ENCODE measurements at places on chromosomes 6 and 20.

- DNase-seq = no peak
These were observed 58.0 kb upstream of the FRMD1 start for GRCh38 chr6:168137024-168137423.

GRCh38 chr20:57665589-57665971, 44.2 kb downstream of the PMEPA1 start:
- no peak for DNase-seq

DNA sequence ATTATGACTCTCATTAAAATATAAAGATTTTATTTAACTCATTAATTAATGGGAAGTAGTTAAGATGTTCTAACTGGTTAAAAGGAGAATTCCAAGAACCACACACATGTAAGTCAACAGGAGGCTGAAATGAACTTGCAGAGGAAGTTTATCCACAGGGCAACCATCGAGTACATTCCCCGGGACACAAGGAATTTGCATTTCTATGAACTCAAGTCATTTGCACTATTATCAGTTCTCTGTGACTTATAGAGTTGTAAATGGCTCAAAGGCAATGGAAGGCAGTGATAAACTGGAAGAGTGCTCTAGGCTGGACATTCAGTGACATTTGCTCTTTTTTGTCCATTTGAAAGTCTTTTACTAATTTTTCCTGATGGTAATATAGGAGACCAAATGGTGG, 97.4 kb downstream of the SNX5 start:
- no peak for DNase-seq

DNA sequence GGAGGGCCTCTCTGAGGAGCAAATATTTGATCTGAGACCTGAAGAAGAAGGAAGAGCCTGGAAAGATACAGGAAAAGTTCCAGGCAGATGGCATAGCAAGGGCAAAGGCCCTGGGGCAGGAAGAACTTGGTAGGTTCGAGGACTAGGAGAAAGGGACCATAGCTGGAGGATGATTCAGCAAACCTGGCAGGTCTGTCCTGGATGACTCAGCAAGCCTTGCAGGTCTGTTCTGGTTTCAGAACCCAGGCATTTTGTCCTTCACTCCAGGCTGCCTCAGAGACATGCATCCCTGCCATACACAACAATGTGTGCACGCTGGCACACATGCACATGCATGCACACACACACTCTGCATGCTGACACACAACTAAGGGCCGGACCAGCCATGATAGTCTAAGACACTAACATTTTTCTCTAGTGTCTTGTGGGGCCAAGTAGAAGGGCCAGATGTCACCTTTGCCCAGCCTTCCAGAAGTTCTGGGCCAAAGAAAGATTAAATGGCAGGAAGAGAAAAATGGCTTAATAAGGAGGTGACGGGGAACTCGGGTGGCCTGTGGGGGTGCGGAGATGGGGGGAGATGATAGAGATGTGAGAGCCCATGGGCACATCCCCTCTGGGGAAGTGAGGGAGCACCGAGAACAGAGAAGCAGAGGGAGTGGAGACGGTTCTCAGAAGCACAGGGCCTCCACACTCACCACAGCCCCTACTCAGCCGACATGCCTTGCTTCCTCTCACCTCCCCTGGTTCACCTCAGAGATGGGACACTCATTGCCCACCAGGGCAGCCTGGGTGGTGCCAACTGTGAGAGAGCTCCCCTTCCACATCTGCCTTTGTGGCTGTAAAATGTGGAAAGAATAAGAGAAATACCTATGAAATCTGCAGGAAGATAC, 15.4 kb upstream of the TRIB3 start:
- DNase-seq = no peak

DNA sequence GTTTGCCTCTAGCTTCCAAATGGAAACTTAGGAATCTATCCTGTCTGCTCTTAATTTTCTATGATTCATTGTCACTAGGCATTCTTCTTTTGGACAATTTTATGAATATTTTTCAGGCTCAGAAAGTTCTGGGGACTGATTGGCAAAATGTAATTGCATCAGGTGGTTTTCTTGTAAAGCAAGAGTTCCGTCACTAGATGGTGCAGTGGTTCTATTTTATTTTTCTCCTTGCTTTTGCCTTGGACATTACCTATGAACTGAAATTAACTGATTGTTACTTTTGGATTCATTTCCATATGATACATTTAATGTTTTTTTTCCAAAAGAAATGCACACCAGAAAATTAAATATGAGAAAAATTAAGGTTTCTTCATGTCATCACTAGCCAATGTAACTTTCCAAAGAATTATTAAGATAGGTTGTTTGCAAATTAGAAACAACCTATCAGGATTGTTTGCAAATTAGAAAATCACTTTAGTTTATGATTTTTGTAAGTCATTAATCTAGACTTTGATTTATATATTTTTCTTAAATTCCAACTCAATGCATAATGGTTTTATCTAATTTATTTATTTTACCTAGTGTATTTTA, 48.0 kb downstream of the TMEM170B start:
- no peak for DNase-seq

DNA sequence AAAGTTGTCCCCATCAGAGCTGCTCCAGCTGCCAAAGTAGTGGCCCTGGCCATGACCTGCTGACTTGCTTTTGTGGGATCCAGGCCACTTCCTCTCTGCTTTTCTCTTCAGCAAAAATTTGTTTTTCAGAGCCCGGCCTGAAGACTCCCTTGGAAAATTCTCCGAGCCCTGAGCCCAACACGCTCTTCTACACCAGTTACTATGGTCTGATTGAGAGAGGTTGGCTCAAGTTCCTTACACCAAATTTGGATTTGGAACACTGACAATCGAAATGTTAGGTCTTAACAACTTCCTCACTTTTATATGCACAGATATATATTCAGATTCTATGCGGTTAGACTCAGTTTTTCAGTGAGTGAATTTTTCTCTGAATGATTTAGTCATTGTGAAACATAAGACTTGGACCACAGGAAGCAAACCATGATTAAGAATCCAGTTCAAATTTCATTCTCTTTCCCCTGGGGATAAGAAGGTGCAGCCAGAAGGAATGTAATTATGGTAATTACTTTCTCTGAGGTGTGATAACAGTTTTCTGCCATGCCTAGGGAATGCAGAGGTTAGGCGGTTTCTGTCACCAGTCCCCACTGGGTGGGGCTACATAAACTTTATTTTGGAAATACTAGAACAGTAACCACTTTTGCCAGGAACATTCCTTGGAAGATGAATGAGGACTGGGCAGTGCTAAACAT, 365.2 kb downstream of the SYNE1 start:
- DNase-seq = no peak

DNA sequence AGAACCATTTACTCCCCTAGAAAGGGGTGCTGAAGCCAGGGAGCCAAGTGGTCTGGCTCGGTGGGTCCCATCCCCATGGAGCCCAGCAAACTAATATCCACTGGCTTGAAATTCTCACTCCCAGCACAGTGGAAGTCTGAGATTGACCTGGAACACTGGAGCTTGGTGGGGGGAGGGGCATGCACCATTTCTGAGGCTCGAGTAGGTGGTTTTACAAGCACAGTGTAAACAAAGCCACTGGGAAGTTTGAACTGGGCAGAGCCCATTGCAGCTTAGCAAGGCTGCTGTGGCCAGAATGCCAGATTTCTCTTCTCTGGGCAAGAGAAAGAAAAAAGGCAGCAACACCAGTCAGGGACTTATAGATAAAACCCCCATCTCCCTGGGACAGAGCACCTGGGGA, 855.8 kb upstream of the CITED2 start:
- DNase-seq = no peak

DNA sequence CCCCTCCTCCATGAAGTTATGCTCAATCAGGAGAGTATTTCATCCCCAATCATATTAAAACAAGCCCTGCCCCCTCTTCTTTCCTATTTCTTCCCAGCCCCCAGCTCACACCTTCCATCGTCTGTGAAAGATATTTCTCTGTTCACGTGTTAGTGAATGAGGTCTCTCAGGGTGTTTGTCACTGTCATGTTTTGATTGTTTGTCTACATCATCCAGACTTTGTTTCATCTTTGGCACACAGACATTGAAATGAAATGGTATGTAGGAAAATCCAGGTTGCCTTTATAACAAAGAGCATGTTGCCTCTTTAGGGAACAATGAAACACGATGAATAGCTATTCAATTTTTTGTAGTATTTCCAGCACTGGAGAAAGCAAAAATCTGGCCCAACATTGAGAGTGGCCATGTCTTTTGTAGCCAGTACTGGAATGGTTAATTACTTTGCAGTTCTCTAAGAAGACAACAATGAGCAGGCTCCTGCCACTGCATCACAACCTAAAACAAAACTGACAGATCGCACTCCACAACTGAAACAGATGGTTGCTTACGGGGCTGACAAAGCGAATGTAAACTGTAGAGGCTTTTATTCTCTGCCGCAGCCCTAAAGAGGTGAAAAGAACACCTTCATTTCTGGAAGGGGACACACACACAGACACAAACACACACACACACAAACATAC, 543.6 kb upstream of the CITED2 start:
- DNase-seq = no peak

DNA sequence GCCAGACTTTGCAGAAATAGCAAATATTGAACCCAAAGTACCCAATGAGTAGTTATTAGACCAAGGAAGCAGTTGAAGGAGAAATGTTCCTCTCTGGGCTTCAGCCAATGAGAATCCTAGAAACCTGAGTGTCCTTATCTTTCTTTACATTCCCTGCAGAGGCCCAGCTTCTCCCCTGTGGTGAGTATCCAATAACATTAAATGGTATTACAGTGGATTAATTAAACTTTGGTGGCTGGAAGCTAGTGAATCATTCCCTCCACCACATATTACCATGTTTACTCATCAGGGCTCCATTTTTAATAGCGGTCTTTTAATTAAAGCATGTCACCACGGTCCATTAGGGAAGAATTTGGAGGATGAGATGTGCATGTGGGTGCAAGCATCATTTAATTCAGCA, 74.0 kb downstream of the UNC5CL start:
- DNase-seq = no peak

DNA sequence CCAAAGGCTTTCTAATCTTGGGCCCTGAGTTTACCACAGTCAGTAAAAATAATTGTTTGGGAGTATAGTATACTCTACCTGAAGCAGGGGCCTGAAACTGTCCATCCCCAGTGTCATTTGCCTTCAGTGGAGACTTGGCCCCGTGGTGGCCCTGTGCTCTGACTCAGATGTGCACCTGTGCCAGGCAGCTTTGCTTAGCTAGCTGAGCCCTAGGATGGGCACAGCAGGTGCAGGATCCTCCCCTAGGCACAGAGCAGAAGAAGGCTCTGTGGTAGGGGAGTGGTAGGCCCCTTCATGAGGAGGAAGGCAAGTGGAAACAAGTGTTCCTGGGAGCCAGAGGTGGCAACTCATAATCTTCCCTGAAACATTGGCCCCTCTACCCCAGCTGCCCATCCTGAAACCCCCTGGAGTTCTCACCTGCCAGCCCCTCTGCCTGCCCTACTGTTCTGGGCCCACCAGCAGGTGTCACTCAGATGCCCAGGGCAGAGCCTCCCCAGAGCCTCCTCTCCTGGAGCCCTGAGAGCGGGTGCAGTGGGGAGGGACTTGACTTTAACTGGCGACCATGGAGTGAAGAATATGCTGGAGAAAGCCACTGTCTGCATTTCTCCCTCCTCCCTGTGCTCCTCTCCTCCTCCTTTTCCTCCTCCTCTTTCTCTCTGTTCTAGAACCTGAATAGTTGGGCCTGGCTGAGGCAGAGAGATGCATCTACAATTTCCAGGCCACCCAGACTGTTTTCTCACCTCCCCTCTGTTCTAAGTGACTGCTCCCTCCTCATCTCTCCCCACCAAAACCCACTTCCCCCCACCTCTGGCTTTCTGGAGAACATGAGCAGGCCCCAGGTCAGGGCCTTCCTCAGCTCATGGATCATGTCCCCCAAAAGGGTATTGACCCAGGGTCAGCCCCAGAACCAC, 2.9 kb downstream of the CPNE5 start:
- DNase-seq = no peak

GRCh38 chr6:40355066-40355465, 232.1 kb downstream of the LRFN2 start:
- DNase-seq = no peak

DNA sequence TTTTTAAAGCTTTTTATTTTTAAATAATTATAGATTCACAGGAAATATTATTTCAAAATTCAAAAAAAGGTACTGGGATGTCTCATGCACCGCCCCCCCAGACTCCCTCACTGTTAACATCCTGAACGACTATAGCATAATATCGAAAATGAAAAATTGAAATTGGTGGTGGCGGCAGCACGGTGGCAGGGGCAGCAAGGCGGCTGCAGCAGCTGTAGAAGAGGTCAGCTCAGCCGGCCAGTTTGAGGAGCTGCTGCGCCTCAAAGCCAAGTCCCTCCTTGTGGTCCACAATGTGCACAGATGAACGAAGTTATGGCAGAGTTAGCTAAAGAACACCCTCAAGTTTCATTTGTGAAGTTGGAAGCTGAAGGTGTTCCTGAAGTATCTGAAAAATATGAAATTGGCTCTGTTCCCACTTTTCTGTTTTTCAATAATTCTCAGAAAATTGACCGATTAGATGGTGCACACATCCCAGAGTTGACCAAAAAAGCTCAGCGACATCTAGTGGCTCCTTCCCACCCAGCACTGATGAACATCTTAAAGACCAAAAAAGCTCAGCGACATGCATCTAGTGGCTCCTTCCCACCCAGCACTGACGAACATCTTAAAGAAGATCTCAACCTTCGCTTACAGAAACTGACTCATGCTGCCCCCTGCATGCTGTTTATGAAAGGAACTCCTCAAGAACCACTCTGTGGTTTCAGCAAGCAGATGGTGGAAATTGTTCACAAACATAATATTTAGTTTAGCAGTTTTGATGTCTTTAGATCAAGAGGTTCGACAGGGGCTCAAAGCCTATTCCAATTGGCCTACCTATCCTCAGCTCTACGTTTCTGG, 100.8 kb downstream of the FAM217A start:
- DNase-seq = peak; percentile 34

- no peak for DNase-seq
These were observed 6.7 kb downstream of the PHACTR2 start for GRCh38 chr6:143684486-143684885.

DNA sequence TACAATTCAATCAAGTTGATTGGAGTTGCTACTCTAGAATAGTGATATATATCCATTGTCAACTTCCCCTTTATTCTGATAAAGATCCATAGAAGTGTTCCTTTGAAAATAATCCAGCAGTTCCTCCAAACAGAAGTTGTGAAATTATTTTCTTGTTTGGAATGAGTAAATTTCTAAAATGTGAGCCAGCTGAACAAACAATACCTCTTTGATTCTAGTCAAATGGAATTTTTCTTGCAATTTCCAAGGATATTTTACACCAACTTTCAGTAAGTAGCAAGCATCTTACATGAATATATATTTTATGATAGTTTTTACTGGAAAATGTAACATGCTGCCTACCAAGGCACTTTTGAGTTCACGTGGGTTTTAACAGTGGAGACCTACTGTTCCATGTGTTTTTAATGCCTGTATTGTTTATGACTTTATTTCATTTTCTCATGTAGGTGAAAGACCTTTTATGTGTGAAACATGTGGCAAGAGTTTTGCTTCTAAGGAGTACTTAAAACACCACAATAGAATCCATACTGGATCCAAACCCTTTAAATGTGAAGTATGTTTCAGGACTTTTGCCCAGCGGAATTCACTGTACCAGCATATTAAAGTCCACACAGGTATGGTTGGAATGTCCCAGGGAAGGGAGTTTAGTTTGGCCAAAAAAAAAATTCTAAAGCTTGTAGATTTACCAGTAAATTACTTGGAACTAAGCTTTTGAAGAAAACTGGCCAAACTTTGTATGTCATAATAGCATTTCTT, 6.5 kb downstream of the GZF1 start:
- DNase-seq = no peak

All from activated CD4-positive, alpha-beta T cell treated with anti-CD3 and anti-CD28 coated beads, Interleukin-2, amount 50 U/mL, for 4 hours (primary cell).